ENCODE measurements at places on chromosomes 1 and 21.

DNA sequence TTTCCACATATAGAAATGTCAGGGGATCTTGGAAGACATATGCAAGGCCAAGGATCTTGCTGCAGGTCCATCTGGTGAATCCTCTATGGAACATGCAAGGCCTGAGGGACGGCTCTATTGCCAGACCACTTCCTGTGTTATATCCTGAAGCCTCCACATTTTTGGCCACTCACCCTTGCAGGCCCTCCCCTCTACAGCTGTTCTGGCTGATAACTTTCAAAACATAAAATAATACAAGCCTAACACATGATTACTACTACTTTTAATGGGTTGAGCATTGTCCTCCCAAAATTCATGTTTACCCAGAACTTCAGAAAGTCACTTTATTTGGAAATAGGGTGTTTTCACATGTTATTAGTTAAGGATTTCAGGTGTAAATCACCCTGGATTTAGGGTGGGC is 18.5 kb upstream of the LYPLAL1 start:
- no peak for DNase-seq

- DNase-seq: peak; percentile 36
Measured at GRCh38 chr1:40078512-40079333, 18.3 kb downstream of the PPT1 start.

DNA sequence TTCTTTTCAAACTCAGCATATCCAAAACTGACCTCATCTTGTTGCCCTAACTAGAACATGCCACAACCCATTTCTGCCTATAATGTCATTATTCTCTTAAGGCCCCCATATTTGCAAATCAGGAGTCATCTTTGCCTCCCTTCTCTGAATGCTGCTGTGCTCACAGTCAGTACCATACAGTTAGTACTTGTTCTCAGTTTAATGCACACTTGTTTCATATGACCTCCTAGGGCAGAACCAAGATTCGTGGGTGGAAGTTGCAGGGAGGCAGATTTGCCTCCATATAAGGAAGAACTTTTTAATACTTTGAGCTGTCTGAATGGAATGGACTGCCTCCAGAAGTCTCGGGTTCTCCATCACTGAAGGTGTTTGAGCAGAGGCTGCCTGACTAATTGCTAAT is 9.2 kb downstream of the CAP1 start:
- DNase-seq: no peak

DNA sequence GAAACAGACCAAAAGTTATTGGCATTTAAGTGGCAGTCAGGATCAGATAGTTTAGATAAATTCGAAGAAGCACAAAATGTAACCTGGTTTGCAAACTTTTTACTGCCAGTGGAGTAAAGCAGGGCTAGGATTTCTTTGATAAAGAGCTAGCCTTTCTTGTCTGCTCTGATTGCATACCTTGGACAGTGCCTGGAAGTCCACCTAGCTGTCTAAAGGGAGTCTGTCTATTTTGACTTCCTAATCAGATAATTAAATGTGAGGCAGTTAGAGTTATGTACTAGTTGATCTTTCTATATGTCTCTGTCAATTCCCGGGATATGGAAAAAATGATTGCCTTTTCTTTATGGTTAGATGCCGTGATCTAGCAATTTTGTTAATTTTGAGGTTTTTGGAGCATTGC is 4.1 kb downstream of the GPSM2 start:
- no peak for DNase-seq

- DNase-seq: no peak
Measured at GRCh38 chr1:151113877-151114276, 32.6 kb downstream of the SEMA6C start.

GRCh38 chr1:224169718-224170270 is 13.2 kb upstream of the DEGS1 start:
- no peak for DNase-seq

GRCh38 chr1:29682171-29682918 is 446.0 kb downstream of the PTPRU start:
- no peak for DNase-seq

- no peak for DNase-seq
Measured at GRCh38 chr1:19435181-19435580, 50.2 kb downstream of the CAPZB start.
